ENCODE measurements at places on chromosomes 2 and 18.

DNA sequence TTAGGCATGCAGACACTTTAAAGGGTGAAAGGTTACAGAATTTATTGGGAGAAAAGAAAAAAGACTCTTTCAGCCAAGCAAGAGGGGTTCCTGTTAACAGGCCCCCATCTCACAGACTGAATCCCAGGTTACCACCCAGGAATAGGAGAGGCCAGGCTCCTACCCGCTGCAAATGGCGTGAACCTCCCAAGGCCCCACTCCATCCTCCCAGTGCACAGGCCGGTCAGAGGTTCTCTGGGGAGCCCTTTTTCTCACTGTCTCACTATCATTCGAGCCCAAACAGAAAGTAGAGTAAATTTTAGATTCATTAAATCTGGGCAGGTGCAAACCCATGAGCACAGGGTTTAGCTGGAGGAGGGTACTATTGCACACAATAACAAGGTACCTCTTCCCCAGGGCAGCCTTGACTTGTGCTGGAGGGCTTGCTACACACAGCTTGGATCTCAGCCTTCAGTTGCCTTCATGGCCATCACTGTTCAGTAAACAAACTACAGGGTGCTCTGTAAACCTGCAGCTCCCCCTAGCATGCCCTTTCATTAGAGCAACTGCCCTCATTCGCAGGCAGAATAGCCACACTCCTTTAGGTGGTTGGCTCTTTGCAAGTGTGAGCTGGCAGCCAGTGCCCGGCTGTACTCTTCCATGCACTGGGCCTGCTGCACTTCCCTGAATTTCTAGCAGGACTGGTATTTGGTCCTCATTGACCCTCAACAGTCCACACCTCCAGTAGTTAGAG is 7.3 kb upstream of the PLEK start:
- DNase-seq, result peak; percentile 74

DNA sequence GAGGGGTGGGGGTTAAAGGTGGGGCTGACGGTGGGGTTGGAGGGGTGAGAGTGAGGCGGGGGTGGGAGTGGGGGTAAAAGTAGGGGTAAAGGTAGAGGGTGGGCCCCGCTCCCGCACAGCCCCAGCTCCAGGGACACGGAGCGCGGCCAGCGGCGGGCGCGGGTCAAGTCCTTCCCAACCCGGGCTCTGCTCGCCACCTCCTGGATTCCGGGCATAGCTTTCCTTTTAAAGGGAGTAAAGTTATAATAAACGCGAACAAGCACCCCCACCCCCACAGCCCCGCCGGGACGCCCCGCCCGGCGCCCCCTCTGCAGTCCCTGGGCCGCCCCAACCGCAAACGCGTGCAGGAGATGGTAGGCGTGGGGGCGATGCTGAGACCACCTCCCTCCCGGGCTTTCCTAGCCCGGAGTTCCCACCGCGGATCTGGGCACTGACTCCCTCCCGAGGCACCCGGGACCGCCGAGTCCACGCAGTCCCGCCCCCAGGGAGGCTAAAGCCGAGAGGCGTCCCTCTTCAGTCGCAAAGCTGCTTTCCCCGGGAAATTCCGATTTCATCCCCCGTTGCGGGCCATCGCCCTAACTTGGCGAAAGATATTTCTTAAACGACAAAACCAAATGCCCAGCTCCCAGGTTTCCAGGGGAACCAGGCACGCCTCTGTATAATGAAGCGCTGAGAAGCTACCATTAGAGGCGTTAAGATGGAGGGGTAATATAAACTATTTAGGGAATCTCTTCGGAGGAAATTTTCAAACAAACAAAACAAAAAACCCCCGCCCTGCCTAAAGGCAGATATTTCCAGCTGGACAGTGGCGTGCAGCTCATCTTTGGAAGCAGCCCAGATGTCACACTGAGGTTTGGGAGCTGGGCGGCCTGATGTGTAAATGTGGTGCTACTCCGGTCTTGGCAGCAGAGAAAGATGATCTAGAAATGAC is at the start of gene LIMS2:
Gene LIMS2 (minus strand): TSS at position 200 of the 931 bp plus-strand sequence. CDS start 506 bp downstream, outside the sequence.
- no peak for DNase-seq

DNA sequence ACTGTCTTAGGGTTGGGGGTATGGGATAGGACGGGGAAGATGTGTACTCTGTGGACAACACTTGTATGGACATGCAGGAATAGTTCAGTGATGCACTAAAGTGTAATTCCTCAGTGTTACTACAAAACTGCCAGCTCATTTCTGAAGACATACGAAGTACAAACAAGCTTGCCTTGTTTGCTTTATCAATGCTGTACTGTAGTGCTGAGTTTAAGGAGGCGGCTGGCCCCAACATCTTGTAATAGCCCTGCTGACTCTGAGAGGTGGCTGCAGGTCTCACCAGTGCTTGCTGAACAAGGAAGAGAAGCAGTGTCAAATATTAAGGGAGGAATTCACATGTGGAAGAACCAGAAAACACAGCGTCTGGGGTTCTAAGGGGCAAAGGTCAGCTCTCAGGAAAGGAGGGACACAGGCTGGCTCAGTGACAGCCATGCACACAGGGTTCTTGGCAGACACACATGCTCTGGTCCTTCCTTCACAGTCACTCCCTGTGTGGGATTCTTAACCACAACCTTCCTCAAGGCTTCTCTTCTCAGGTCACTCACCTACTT is 39.8 kb upstream of the EVA1A start:
- peak; percentile 95 for DNase-seq

- no peak for DNase-seq
These were observed 15.3 kb upstream of the CIDEA start for GRCh38 chr18:12238826-12239225.

- no peak for DNase-seq
These were observed 1281.6 kb upstream of the TMEFF2 start for GRCh38 chr2:193476171-193476800.

- DNase-seq, result peak; percentile 90
These were observed 2.2 kb upstream of the KCNH7 start for GRCh38 chr2:162840598-162841246.

DNA sequence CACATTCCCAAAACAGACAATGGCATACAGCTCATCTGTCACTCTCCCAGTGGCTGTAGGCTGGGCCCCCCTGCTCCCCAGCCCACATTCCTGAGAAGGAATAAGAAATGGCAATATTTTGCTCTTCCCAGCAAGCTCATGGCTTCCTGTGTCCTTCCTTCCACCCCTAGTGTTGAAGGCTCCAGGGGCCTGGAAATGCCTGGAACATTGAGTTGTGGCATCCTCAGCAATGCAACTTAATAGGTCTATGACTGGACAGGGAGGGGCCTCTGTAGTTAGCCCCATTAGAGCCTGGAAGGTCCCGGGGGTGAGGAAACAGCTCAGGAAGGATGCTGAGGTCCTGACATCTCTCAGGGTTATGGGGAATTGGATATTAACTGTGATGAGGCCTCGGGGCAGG is 3.3 kb downstream of the KIF3C start:
- DNase-seq, result no peak

DNA sequence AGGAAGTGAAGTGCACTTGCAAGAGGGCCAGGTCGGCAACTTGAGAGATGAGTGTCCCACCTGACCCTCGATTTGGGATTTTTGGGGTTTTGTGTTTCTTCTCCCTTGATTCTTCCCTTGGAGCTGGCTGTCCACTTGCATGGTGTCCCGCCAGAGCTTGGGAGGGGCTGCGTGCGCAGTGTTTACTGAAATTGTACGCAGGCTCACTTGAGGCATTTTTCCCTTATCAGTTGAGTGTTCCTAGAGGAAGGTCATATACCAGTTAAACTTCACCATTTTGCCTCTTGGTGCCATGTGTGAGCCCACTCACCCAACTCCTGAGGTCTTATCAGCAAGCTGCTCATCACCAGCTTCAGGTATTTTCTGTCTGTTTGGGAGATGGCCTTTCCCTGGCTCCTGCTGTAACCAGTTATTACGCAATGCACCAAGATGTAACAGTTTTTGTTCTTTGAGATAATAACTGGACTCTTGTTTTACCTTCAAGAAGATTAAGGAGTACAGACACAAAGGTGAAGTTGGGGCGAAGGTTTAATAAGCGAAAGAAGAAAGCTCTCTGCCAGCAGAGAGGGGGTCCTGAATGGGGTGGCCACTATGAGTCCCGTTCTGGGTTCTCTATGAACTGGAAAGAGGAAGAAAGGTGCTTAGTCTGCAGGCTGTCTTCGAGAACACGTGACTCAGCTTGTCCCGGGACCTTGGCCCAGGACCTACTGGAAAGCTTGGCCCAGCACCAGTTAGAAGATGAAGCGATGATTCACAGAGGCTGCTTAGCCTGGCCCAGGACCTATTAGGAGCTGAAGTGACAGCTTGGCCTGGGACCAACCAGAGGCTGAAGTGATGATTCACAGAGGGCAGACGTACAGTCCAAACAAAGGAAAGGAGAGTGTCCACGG is 21.5 kb upstream of the TXNL4A start:
- DNase-seq, result peak; percentile 71

- DNase-seq, result no peak
These were observed 19.8 kb downstream of the PARD6G start for GRCh38 chr18:80227472-80227871.

DNA sequence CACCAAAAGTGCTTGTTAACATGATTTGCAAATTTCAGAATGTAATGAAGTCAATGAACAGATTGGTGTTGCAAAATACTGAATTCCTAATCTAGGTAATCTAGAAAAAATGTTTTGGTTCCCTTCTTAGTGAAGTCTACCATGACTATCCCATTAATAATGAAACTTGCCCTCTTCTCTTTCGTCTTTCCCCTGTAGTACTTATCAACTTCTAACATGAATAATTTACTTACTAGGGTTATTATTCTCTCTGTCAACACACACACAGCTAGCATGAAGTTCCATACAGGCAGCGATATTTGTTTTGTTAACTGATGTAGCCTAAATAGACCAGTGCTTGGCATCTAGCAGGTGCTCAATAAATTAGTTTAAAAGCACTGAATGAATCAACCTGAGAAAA is 160.2 kb downstream of the NCK2 start:
- DNase-seq, result no peak

DNA sequence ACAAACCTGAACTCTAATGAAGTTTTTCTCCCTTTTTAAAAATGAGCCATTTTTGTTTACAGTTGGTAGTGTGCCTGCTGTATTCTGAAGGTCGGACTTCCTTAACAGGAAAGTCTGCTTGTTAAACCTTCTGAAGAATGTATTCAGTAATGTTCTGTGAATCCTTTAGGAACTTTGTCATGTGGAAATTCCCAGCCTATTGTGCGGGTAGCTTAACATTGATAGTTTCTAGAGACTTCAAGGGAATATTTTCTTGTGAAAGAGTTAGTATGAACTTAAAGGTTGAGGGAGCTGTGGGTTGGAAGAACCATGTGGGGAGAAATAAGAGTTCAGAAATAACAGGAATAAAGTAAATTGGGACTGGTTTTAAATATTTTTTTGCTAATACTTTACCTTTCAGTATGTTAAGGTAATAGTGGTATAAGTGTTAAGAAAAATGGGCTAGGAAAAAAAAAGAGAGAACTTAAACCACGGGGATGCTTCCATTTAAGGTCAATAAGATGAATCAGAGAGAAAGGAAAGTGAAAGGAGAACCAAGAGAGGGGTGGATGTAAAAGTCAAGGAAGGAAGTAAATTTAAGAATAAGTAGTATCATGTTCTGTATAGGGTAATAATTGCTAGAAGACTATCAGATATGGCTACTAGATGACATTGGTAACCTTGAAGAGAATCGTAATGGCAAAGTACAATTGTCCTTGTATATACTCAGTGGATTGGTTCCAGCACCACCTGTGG is 90.5 kb downstream of the PMS1 start:
- DNase-seq, result no peak

DNA sequence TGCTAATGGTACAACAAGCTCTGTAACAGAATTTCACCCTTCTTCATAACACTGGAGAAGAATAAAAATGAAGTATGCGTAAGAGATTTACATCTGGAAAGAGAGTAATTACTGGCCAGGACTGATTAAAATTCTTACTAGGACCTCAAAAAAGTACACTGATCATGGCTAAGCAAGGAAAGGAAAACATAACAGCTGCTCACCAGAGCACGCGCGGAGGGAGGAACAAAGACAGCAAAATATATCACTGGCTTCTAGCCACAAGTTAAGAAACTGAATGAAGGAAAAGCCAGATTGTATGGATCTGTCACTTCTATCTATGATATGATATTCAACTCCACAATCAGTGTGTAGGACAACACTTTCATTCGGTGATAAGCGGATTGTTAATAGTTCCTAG is 15.6 kb upstream of the CYTIP start:
- DNase-seq, result no peak

DNA sequence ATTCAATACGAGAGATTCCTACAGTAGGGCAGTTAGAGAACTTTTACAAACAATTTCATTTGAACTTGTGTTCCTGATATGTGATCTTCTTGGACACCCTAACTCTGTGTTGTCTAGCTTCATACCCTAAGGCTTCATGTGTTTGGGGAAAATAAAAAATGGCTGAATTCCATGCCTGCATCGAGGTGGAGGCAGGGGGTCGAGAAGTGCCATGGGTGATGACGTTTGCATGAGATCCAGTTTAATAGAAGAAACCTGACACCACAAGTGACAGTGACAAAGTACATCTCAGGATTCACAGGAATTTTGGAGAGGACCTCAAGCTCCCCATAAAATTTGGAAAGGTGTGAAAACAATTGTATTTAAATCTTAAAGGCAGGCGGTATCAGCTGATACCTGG is 169.2 kb upstream of the NABP1 start:
- DNase-seq, result no peak

GRCh38 chr18:62848946-62849345 is 133.6 kb downstream of the PHLPP1 start:
- DNase-seq, result peak; percentile 14

DNA sequence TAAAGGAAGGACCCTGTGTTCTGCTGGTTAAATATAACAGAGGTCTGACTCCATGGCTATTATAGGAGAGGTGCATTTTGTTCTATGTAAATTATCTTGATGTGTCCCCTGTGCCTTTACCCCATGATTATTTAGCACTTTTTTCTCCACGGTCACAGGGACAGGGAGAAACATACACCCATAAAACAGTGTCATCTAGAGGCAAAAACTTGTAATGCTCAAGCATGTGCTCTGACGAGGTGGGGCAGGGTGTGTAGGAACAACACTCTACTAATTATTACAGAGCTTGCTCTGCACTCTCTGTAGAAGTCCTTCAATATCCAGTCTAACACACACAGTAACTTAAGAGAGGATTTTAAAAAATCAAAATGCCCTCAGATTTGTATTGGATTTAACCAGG is 187.9 kb downstream of the NEDD4L start:
- DNase-seq, result peak; percentile 64

- peak; percentile 62 for DNase-seq
These were observed 4.5 kb downstream of the STK17B start for GRCh38 chr2:196166876-196167275.

- no peak for DNase-seq
These were observed at the start of gene LONRF2 for GRCh38 chr2:100321866-100322820. Gene LONRF2 (minus strand): TSS chr2:100322501. CDS start chr2:100322093, 408 bp downstream.

GRCh38 chr2:71940695-71941094 is 207.0 kb downstream of the CYP26B1 start:
- DNase-seq, result no peak

DNA sequence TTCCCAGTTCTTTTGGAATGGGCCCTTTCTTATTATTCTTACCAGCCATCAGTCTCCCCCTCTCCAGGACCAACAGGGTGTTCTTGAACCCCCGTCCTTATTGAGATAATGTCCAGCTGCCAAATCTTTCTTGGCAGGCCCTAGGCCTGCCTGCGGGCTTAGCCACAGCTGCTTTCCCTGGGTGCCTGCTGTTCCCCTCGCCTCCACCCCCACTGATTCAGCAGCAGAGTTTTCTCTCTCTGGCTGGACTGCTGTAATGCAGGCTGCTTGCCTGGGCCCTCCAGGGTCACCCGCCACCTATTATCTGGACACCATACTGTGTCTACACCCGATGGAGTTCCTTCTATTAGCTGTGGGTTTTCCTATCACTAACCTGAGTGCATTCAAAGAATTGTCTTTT is 395.4 kb upstream of the ATP5MC3 start:
- no peak for DNase-seq
